Activated T-cell treated with anti-CD3 and anti-CD28 coated beads, Interleukin-2, amount 50 U/mL, for 4 hours (primary cell): ENCODE measurements at places on chromosomes 2 and 18.

GRCh38 chr2:134455426-134455825 lies 201.6 kb downstream of the MGAT5 start:
- no peak for DNase-seq

- no peak for DNase-seq
These were observed 34.8 kb upstream of the EPAS1 start for GRCh38 chr2:46262248-46262938.

DNA sequence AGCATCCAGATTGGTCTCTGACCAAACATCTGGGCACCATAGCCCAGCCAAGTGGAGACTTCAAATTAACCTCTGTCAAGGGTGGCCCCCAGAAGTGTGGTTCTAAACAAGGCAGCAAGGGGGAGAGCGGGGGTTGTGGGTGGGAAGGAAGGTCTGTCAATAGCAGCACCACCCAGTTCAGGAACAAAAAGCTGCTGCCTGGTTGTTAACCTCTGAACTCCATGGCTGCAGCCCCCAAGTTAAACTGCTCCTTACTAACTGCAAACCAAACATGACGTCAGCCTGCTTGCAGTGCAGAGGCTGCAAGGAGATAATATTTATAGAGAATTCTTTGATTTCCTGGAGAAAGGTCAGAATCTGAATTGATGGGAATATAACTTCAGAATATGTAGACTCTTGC lies 76.5 kb downstream of the ARL4C start:
- DNase-seq, result no peak

DNA sequence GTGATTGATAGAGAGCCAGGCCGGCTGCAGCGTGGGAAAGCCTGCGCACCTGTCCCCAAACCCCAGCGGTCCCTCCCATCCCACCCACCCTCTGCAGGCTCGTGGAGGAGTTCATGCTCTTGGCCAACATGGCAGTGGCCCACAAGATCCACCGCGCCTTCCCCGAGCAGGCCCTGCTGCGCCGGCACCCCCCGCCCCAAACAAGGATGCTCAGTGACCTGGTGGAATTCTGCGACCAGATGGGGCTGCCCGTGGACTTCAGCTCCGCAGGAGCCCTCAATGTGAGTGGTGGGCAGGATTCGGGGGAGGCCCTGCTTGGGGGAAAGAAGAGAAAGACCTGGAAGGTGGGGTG lies 48.9 kb upstream of the ALPP start:
- no peak for DNase-seq

DNA sequence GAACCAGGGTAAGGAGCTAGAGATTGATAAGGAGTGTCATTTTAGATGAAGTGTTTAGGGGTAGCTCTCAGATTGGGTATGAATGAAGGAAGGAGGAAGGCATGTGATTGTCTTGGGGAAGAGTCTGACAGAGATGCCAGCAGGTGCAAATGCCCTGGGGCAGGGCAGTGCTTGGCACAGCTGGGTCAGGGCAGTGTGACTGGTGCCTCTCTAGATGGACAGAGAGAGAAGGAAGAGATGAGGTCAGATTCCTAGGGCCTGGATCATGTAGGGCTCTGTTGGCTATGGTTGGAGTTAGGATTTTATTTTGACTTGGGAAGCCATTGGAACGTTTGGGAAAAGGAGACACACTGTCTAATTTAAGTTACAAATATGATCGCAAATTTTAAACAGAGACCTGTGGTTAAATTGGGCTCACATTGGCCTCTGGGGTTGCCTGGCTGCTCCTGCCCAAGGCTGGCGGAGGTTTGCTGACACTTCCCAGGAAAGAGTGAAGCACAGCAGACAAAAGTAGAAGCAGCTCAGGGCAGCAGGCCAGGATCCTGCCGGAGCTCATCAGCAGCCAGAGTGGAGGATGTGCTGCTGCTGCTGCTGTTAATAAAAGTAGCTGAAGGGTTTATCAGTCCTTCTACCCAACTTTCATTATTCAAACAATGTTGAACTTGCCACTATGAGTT lies 32.7 kb upstream of the FHL2 start:
- DNase-seq, result no peak

DNA sequence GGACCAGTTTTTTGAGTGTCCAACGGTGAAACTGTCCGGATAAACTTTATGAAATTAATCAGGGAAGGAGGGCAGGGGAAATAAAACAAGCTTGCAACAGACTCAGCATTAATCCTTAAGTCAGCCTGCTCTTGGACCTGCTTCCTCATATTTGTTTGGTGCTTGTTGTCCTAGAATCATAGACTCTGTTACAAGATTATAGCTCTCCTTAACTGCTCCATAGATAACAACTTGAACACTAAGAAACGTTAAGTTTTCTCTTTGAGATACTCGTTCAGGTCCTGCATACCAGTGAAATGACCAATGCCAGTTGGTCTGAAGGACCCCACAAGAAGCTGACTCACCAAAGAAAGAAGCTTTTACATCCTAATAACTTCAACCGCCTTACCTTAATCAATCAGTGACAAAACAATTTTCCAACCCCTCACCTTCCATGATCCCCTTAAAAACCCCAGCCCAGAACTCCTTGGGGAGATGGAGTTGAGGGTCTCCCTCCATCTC lies 493.2 kb downstream of the PID1 start:
- no peak for DNase-seq
